ENCODE measurements at places on chromosomes 2 and 18.

DNA sequence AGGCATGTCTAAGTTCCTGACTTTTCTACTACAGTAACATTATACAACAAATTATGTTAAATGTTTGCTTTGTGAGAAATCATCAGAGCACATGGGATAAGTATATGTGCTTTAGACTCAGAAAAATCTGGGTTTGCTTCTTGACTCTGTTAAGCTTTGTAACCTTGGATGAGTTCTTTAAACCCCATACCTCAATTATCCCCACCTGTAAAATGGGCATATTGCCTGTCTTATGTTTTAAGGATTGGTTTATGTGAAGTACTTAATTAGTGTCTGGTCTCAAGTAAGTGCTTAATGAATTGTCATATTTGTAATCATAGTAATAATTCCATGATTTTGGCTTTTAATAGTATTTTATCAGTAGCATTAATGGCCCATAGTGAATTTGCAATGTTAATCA is 135.8 kb downstream of the TAF4B start:
- H3K27me3 ChIP-seq = no peaks in the 10 kb centered on the region
- no peak for DNase-seq
- no peak overlapping the region for H3K4me3 ChIP-seq
- H3K36me3 ChIP-seq = peaks cover 36% of the 10 kb centered on the region

GRCh38 chr18:43760010-43760409 is 482.7 kb upstream of the SYT4 start:
- no peaks in the 10 kb centered on the region for H3K4me1 ChIP-seq
- H3K27ac ChIP-seq = no peak overlapping the region
- no peak for DNase-seq
- no peak overlapping the region for H3K4me3 ChIP-seq

DNA sequence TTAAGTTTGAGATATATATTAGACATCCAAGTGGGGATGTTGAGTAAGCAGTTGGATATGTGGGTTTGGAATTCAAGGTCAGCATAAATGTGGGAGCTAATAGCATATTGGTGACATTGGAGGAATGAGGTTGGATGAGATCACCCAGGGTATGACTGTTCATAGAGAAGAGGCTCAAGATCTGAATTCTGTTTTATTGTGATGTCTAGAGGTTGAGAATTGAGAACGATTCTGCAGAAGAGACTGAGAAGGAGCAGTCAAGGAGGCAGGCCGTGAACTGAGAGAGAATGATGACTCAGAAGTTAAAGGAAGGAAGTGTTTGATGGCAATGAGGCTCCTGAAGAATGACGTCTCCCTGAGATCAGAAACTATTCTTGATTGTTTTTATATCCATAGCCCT is 5.9 kb downstream of the SERPINB11 start:
- no peaks in the 10 kb centered on the region for H3K4me1 ChIP-seq
- H3K36me3 ChIP-seq = no peaks in the 10 kb centered on the region
- H3K27me3 ChIP-seq = no peaks in the 10 kb centered on the region
- DNase-seq = no peak
- no peak overlapping the region for H3K4me3 ChIP-seq

DNA sequence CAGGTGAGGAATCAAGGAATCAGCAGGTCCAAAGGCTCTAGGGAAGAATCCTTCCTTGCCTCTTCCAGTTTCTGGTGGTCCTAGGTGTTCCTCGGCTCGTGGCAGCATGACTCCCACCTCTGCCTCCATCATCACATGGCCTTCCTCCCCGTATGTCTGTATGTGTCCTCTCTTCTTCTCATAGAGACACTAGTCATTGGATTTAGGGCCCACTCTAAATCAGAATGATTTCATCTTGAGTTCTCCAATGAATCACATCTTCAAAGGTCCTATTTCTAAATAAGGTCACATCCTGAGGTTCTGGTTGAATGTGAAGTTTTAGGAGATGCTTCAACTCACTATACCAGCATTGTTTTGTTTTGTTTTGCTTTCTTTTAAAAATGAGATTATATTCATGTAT is 11.1 kb upstream of the AGFG1 start:
- H3K4me3 ChIP-seq = no peak overlapping the region
- no peaks in the 10 kb centered on the region for H3K27me3 ChIP-seq
- peaks cover 57% of the 10 kb centered on the region for H3K4me1 ChIP-seq
- peak overlapping the region; percentile 41 for H3K27ac ChIP-seq
- no peak for DNase-seq

- DNase-seq = no peak
- H3K36me3 ChIP-seq = no peaks in the 10 kb centered on the region
Measured at GRCh38 chr18:3704556-3705344, 254.8 kb downstream of the TGIF1 start.

- H3K27ac ChIP-seq = no peak overlapping the region
- no peak for DNase-seq
- H3K36me3 ChIP-seq = no peaks in the 10 kb centered on the region
- H3K4me1 ChIP-seq = peaks cover 16% of the 10 kb centered on the region
Measured at GRCh38 chr2:39435234-39435633, 1.9 kb downstream of the MAP4K3 start.

- no peaks in the 10 kb centered on the region for H3K36me3 ChIP-seq
- H3K27ac ChIP-seq = no peak overlapping the region
- H3K4me1 ChIP-seq = no peaks in the 10 kb centered on the region
- H3K27me3 ChIP-seq = no peaks in the 10 kb centered on the region
Measured at GRCh38 chr18:39521164-39521563, 1955.6 kb upstream of the CELF4 start.

DNA sequence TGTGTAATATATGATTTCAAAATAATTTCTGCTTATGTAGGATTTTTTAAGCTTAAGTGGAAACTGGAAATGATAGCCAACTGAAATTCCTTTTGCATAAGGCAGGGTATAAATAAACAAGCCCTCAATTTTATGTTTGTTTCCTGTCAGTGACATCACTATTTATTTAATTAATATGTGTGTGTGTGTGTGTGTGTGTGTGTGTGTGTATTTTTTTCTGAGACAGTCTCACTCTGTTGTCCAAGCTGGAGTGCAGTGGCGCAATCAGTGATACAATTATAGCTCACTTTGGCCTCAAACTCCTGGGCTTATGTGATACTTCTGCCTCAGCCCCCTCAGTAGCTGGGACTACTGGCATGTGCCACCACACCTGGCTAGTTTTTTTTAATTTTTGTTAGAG is 29.3 kb upstream of the CYP20A1 start:
- H3K27ac ChIP-seq = no peak overlapping the region
- no peak for DNase-seq
- peaks cover 19% of the 10 kb centered on the region for H3K36me3 ChIP-seq
- H3K4me3 ChIP-seq = no peak overlapping the region
- no peaks in the 10 kb centered on the region for H3K27me3 ChIP-seq
- H3K4me1 ChIP-seq = no peaks in the 10 kb centered on the region

DNA sequence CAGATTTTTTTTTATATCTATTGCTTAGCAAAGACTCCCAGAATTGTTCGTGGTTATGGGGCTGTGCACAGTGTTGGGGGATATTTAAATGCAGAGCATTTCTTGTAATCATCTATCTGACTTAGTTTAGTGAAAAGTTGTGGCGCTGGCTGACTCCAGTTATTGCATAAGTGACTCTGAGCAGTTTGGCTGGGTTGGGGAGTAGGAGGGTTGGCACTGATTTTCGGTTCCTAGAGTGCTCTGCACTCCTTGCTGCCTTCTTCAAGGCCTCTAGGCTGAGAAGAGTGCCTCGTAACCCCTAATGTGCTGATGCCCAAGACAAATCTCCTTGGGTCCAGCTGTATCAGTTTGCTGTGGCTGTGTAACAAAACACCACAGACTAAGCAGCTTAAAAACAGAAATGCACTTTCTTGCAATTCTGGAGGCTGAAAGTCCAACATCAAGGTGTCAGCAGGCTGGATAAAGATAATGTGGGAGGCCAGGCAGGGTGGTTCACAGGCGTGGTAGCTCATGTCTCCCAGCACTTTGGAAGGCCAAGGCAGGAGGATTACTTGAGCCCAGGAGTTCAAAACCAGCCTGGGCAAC is 6.5 kb upstream of the IMPA2 start:
- H3K27me3 ChIP-seq = no peaks in the 10 kb centered on the region
- peaks cover under 1% of the 10 kb centered on the region for H3K4me1 ChIP-seq
- H3K36me3 ChIP-seq = no peaks in the 10 kb centered on the region
- no peak overlapping the region for H3K4me3 ChIP-seq
- no peak overlapping the region for H3K27ac ChIP-seq

DNA sequence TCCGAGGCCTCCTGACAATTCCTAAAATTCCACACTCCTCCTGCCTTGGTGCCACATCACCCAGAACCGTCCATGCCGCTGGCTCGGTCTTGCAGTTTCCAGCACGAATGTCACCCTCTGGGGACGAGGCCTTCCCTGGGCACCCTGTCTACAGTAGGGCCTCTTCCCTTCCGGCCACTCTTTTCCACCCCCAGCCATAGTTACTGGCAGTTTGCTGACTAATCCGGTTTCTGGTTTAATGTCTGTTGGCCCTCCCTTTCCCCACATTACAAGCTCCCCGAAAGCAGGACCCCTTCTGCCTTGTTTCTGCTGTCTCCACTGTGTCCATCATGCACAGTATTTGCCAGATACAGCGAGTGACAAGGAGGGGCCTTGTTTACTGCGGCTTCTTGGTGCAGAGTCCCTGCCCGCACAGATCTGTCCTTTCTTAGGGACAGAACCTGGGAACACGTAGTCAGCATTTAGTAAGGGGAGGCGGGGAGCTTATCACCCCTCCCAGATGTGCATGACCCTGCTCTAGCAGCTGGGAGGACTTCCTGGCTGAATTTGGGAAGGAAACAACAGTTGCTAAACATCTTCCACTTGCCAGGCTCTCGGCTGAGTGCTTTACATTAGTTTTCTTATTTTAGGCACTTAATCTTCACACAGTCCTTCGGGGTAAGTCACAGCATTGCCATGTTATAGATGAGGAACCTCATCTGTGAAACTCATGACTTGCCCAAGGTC is 23.6 kb upstream of the CATIP start:
- peak overlapping the region; percentile 7 for H3K27ac ChIP-seq
- no peak for DNase-seq
- H3K27me3 ChIP-seq = no peaks in the 10 kb centered on the region
- H3K4me1 ChIP-seq = peaks cover 38% of the 10 kb centered on the region
- peak overlapping the region; percentile 26 for H3K4me3 ChIP-seq
- H3K36me3 ChIP-seq = no peaks in the 10 kb centered on the region

- no peak overlapping the region for H3K27ac ChIP-seq
- no peak for DNase-seq
- no peaks in the 10 kb centered on the region for H3K36me3 ChIP-seq
Measured at GRCh38 chr2:16316456-16317210, 349.0 kb downstream of the CYRIA start.

- no peaks in the 10 kb centered on the region for H3K4me1 ChIP-seq
- H3K27ac ChIP-seq = no peak overlapping the region
- no peaks in the 10 kb centered on the region for H3K36me3 ChIP-seq
- DNase-seq = no peak
Measured at GRCh38 chr2:158060835-158061435, 40.7 kb upstream of the UPP2 start.

DNA sequence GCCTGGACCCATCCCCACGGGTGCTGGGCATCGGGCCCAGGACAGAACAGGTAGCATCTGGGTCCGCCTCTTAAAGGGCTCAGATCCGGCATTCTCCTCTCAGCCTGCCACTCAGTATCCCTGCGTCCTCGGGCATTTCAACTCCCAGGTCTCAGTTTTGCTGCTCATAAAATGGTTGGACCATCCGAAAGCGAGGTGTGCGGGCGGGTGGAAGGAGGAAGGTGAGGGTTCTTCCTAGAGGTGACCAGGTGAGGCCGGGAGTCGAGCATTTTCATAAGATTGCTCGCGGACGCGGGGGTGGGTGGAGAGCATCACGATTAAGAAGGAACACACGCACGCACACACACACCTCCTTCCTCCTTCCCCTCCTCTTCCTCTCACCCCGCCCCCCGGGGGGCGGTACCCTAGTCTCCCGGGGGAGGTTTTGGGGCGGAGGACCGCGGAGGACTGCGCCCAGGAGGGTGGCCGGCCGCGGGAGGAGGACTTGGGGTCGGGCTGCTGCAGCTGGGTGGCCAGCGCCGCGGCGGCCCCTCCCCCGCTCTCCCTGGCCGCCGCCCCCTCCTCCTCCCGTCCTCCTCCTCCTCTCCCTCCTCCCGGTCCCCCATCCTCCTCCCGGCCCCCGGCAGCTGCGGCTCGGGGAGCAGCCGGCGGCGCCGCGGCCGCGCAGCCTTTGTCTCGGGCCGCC is 97.9 kb upstream of the GPR45 start:
- peaks cover 10% of the 10 kb centered on the region for H3K36me3 ChIP-seq
- DNase-seq = peak; percentile 47
- H3K4me1 ChIP-seq = peaks cover 23% of the 10 kb centered on the region
- H3K27me3 ChIP-seq = peaks cover 15% of the 10 kb centered on the region
- peak overlapping the region; percentile 90 for H3K4me3 ChIP-seq
